ENCODE measurements at places on chromosomes 13 and 19.

DNA sequence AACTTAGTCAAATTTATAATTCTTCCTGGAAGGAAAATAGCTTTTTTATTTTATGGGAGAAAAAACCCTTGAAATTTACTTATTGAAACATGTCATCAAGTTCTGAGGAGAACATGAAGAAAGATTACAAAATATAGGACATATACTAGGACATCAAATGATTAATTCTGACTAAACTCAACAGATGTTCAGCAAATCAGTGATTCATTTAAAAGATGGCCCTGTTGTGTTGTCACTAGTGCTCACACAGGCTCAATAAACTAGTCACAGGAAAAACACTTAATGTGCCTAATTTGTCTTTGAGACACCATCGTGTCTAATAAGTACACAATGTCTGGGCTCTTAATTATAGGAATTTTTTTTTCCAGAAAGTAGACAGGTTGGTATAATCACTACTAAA is 223.8 kb upstream of the TMTC4 start:
- DNase-seq: no peak

- DNase-seq: no peak
These were observed 1.3 kb upstream of the FFAR1 start for GRCh38 chr19:35346193-35347052.

DNA sequence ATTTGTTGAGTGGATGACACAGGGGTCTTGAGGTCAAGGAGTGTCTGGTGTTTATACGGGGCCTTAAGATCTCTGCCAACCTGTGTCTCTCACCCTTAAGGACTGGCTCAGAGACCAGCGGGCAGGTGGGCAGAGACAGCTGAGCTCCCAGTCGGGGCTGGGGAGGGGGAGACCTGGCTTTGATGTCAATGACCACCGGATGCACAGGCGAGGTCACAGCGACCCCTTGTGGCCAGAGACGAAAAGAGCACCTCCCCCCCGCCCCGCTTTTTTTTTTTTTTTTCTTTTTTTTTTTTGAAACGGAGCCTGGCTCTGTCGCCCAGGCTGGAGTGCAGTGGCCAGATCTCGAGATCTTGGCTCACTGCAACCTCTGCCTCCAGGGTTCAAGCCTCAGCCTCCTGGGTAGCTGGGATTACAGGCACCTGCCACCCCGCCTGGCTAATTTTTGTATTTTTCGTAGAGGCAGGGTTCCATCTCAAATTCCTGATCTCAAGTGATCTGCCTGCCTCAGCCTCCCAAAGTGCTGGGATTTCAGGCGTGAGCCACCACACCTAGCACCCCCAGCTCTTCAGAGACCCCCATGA is 12.1 kb upstream of the KLK14 start:
- peak; percentile 21 for DNase-seq

GRCh38 chr19:1259206-1259875 is 9.8 kb upstream of the CIRBP start:
- DNase-seq: peak; percentile 52

GRCh38 chr19:50843701-50844221 is 10.4 kb upstream of the KLK15 start:
- no peak for DNase-seq

GRCh38 chr19:1423436-1424191 is 14.6 kb upstream of the RPS15 start:
- no peak for DNase-seq
